Stimulated activated CD8-positive, alpha-beta memory T cell treated with anti-CD3 and anti-CD28 coated beads, Interleukin-4, amount 100 ng/mL, for 1 hour (primary cell): ENCODE measurements at places on chromosomes 1 and 21.

- DNase-seq, result peak; percentile 17
Measured at GRCh38 chr1:246566813-246567645, 773 bp downstream of the CNST start.

GRCh38 chr1:178038372-178038771 lies 55.5 kb upstream of the RASAL2 start:
- DNase-seq, result no peak

GRCh38 chr1:7561331-7561921 lies 209.7 kb upstream of the VAMP3 start:
- DNase-seq, result no peak

- DNase-seq, result no peak
Measured at GRCh38 chr1:100879422-100879821, 15.2 kb downstream of the EXTL2 start.

- DNase-seq, result no peak
Measured at GRCh38 chr1:82392513-82392912, 591.8 kb downstream of the ADGRL2 start.

GRCh38 chr1:12548279-12548972 lies 69.6 kb downstream of the DHRS3 start:
- DNase-seq, result no peak

DNA sequence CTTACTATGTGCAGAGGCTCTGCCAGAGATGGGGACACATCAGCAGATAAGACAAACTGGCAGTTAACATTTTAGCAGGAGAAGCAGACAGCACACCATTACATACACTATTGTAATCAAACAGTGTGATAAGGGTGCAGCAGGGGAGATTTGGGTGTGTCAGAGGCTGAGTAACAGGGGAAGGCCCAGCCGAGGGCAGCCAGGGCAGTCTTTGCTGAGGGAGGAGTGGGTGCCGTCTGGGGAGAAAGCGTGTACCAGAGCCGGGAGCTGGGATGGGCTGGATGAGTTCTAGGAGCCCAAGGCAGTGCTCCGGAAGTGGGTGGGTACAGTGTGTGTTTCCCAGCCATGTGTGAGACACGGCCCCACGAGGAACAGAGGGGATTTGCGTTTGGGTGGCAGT lies 31.2 kb downstream of the KCNA10 start:
- DNase-seq, result no peak

- no peak for DNase-seq
Measured at GRCh38 chr1:18875796-18876128, 16.3 kb upstream of the TAS1R2 start.

- DNase-seq, result no peak
Measured at GRCh38 chr1:43329995-43330751, 7.4 kb upstream of the MPL start.

DNA sequence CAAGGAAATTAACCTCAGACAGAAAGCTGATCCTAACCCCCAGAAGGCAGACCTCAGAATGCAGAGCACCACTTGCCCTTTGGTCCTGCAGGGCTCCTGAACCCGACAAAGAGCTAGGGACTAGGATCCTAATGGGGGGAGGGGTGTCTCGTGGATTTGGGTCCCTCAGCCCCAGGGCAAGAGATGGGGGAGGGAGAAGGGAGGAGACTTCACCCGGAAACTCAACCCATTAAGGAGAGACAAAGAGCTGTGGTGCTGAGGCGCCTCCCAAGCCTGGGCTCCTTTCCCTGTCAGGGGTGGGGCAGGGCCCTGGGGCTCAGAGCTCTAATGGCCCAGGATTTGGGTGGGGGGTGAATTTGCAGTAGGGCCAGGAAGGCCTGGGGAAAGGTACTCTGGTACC lies 2.9 kb downstream of the NECTIN4 start:
- DNase-seq, result no peak

DNA sequence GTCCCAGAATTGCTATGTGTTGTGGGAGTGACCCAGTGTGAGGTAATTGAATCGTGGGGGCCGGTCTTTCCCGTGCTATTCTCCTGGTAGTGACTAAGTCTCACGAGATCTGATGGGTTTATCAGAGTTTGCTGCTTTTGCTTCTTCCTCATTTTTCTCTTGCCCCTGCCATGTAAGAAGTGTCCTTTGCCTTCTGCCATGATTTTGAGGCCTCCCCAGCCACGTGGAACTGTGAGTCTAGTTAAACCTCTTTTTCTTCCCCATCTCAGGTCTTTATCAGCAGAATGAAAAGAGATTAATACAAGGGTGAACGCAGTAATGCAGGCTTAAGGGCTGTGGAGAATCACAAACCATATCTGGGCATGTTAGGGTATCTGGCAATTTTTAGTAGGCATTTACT lies 624.0 kb downstream of the USP25 start:
- no peak for DNase-seq

DNA sequence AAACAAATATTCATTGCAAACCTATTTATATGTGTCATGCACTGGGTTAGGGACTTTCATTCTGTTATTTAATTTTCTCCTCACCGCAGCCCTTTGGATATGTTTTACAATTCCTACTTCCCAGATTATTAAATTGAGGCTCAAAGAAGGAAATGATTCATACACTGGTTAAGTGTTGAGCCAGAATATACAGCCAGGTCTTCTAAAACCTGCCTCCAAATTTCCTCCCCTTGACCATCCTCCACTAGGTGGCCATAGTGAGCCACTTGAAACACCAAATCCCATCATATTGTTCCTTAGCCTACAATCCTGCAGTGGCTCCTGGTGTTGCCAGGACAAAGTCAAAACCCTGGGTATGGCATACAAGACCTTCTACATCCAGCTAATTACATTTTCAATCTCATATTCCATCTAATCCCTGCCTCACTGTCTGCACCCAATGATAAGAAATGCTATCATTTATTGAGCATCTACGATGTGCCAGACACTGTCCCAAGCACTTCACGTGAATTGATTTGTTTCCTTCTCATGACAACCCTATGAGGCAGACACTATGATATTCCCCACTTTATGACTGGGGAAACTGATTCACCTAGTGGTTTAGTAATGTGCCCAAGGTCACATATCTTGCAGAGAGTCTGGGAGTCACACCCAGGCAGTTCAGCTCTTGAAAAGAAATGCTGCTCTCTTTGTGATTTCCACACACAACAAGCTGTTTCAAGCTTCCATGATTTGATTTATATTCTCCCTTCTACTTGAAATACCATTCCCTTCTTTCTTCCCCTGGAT lies 23.6 kb upstream of the KIRREL1 start:
- DNase-seq, result no peak

DNA sequence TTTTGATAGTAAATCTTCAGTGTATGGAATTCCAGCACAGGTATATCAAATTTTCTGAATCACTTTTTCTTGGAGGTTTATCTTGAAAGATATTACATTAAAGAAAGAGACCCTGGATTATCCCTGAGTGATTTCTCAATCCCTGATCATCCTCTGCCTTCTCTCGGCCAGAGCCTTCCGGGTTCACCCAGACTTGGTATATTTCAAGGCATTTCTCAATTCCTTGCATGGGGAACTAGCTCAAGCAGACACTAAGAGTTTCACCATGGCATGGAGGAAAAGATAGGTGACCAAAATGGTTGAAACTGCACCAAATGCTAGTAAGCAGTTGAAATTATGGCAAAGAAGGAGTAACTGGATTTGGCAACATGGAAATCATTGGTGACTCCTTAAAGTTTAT lies 5.7 kb downstream of the VAMP4 start:
- no peak for DNase-seq

- DNase-seq, result no peak
Measured at GRCh38 chr1:56864430-56864829, 9.8 kb downstream of the C8A start.

DNA sequence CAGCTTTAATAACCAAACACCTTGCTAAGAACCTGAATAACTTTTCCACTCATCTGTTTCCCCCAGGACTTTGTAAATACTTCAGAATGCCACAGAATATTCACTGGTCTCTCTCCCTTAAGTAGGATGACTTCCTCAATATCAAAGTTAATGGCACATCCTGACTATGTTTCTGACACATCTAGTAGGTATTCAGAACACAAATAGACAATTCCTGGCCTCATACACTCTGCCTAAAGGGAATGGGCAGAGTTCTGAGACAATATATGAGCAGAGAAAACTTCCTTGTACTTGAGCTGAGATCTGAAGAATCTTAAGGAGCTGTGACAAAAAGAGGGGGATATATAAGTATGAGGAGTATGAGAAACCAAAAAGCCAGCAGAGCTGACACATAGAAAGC lies 34.8 kb downstream of the ANKRD13C start:
- DNase-seq, result no peak

- DNase-seq, result no peak
Measured at GRCh38 chr1:10904396-10905358, 107.8 kb upstream of the TARDBP start.

- no peak for DNase-seq
Measured at GRCh38 chr1:10696977-10697376, 99.5 kb downstream of the CASZ1 start.

GRCh38 chr1:231334952-231335351 lies 2.7 kb downstream of the EXOC8 start:
- no peak for DNase-seq

DNA sequence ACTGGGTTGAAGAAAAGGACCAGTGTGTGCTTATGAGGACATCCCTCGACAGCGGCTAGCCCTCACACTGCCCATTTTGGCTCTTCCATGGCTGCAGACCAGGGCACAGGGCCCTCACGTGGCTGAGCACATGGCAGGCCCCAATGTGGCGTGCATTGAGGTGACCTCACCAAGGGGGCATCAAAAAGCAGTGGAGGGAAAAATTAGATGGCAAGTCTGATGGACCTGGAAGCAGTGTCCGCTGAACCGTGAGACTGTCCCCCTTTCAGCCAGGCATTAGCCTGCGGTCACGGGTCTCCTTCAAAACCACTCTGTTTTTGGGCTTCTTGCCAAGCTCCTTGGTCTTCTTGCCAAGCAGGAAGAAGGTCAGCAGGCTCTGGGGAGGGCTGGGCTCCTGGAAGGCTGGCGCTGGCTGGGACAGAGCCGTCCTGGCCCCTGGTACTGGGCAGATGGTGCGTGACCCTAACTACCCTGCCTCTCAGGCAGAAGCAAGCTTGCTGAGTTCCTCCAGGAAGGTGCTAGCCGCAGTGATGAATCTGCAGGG lies 30.8 kb downstream of the TRIM67 start:
- no peak for DNase-seq

GRCh38 chr1:5250336-5250735 lies 595.9 kb downstream of the AJAP1 start:
- no peak for DNase-seq

GRCh38 chr1:231046730-231047395 lies 6.8 kb upstream of the FAM89A start:
- no peak for DNase-seq

DNA sequence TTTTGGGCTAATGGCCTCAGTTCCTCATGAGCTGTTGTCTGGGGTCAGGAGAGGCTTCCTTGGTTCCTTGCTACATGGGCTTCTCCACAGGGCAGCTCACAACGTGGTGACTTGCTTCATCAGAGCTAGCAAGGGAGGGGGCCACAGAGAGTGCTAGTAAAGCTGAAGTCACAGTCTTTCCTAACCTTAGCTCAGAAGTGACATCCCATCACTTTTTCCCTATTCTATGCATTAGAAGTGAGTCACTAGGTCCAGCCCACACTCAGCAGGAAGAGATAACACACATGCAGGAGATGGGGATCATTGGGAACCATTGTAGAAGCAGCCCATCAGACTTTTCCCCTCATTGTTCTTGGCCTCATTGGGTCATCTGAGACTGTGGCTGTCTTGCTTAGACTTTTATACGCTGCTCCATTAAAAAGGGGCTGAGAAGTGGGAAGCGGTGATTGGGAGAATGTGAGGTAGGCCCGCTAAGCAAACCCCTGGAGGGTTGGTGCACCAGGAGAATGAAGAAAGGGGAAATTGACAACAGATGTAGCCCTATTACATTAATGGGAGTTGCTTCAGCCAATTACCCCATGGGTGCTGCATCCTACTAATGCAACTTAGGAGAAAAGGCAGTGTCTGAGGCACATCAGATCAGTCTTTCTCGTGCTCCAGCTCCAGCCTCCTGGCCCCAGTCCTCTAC lies 22.1 kb upstream of the IGSF21 start:
- no peak for DNase-seq

DNA sequence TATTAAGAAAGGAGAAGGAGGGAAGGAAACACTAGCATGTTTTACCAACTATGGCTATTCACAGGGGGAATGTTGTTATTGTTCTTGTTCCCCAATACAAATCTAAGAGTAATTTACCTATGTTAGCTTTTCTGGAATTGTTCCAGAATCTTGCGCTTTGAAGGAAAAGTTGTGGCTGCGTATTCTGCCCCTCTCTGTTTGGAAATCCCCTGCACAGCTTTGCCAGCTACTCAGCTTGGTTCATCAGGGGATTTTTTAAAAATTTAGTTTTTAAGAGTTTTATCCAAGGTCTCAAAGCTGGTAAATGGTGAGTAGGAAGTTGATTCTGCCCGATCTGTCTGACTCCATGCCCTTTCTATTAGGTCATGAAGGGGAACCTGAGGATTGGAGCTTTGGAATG lies 9.5 kb upstream of the IRF6 start:
- DNase-seq, result no peak

DNA sequence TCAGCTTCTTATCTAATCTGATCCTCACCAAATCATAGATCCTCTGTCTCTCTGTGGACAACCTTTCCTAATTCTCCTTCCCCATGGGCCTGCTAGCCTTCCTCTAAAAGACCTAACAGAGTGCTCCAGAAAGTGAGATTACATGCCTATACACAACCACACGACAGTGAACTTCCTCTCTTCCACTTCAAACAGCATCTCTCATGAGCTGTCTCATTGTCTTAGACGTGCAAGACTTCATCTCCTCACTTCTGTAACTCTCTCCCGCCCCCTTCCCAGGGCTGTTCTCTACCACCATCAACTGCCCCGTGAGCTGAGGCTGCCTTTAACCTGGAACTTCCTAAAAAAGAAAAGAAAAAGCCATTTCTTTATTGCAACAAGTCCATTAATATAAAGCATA lies 14.1 kb upstream of the A3GALT2 start:
- DNase-seq, result no peak

GRCh38 chr1:40416709-40417108 lies 33.6 kb upstream of the ZFP69B start:
- no peak for DNase-seq

DNA sequence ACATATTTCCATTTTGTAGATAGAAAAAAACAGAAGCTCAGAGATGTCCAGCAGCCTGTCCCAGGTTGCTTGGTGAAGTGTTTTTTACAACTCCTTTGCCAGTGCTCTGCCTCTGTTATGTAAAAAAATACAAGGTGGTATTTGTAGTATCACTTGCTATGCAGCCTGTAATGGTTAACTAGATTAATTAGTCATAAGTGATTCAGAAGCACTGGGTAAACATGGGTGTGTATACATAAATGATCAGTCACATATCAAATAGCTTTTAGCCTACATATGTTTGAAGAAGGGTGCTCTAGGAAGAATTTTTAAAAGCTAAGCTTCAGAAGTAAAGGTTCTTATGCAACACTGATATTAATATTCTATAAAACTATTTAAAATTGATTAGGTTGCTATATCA lies 70.0 kb upstream of the MAGI3 start:
- no peak for DNase-seq
